H9 (cell line): ENCODE measurements at places on chromosomes 11 and 22. TPM values are rescaled to one million over a fixed set of nuclear protein-coding genes. Genes with fewer than 3 reads are reported as not detected.

GRCh38 chr22:28923826-28924732 lies 40.7 kb downstream of the ZNRF3 start:
- H3K4me3 ChIP-seq, result no peak overlapping the region
- H3K36me3 ChIP-seq, result peaks cover 2% of the 10 kb centered on the region; the same call in 1 of the 2 replicates
- no peaks in the 10 kb centered on the region; the same call in 1 of the 2 replicates for H3K27me3 ChIP-seq

GRCh38 chr11:61949169-61950034 lies 749 bp upstream of the BEST1 start:
- no peak overlapping the region for H3K4me3 ChIP-seq
- H3K4me1 ChIP-seq, result no peaks in the 10 kb centered on the region; the same call in 1 of the 2 replicates
- no peak overlapping the region for H3K27ac ChIP-seq
- H3K36me3 ChIP-seq, result no peaks in the 10 kb centered on the region

DNA sequence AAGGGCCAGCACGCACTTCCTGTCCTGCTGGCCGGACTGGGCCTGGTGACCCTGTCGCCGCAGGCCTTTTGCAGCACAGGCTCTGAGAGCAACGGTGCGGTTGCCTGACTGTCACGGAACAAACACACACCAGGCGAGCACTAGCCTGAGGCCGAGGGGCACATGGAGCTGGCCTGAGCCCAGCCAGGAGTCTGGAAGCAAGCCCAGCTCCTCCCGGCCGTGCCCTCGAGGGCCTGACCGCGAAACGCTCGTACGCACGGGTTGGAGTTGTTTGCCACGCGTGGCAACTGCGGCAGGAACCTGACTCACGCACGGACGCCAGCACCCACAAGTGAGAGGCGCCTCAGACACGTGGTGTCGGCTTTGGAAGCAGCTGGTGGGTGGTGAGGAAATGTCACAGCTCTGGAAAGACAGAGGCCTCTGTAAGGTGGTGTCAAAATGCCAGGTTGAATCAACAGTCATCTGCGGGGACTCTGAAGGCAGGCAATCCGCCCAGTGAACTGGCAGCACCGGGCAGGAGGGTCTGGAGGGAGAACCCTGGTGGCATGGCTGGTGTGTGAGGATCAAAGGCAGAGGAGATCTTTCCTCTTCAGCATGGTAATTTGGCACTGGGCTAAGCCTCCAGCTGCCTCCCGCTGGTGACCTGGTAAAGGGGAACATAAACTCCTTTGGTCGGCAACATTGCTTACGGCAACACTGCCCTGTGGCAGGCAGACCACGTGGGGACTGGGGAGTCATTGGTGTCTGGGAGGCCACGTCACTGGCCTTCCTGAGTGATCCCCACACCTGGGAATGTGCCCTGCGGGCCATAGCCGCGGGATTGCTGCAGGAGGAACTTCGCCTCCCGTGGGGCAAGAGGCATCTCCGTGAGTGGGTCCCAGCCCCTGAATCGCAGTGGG lies 15.3 kb upstream of the IL17REL start:
- no peak overlapping the region for H3K27ac ChIP-seq
- no peak overlapping the region for H3K4me3 ChIP-seq
- DNase-seq, result peak; percentile 22
- no peaks in the 10 kb centered on the region for H3K4me1 ChIP-seq

GRCh38 chr11:28463826-28464225 lies 355.6 kb downstream of the METTL15 start:
- no peaks in the 10 kb centered on the region for H3K27me3 ChIP-seq
- DNase-seq, result no peak
- no peak overlapping the region for H3K4me3 ChIP-seq
- H3K36me3 ChIP-seq, result no peaks in the 10 kb centered on the region

Gene NXPE1
- total RNA-seq, result not detected in 2 replicates

Gene AMPD3
- total RNA-seq, result 4.6 and 5.9 TPM in 2 replicates
